ENCODE measurements at places on chromosomes 6 and 20.

- DNase-seq = no peak
Measured at GRCh38 chr20:60116128-60116909, 158.1 kb downstream of the CDH26 start.

DNA sequence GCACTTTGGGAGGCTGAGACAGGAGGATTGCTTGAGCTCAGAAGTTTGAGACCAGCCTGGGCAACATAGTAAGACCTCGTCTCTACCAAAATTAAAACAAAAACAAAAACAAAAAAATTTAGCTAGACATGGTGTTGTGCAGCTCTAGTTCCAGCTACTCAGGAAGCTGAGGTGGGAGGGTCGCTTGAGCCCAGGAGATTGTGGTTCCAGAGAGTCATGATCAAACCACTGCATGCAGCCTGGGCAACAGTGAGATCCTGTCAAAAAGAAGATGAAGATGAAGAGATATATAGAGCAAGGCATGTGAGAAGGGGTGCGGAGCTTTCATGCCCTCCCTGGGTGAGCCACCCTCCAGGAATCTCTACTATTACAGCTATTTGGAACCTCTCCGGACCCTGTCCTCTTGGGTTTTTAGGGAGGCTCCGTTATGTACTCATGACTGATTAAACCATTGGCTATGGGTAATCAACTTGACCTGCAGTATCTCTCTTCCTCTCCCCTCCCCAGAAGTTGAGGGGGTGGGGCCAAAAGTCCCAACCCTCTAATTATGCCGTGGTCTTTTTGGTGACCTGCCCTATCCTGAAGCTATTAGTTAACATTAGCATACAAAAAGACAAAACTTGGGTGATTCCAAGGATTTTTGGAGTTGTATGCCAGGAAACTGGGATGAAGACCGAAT, 9.0 kb downstream of the POLH start:
- no peak for DNase-seq

DNA sequence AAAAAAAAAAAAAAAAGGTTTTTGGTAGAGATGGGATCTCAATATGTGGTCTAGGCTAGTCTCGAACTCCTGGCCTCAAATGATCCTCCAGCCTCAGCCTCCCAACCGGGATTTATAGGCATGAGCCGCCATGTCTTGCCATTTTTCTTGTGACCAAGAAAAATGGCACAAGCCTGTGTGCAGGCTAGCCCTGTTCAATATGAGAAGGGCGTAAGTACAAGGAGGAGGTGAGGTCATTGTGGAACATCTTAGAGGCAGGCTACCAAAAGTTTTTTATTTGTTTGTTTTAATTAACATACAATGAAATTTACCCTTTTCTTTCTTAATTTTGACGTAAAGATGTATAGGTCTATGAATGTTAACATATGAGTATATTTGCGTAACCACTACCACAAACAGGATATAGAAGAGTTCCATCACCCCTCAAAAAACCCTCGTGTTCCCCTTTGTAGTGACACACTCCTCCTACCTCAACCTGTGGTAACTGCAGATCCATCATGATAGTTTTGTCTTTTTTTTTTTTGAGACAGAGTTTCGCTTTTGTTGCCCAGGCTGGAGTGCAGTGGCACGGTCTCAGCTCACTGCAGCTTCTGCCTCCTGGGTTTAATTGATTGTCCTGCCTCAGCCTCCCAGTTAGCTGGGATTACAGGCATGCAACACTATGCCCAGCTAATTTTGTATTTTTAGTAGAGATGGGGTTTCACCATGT, 28.3 kb upstream of the KIF3B start:
- DNase-seq = no peak

DNA sequence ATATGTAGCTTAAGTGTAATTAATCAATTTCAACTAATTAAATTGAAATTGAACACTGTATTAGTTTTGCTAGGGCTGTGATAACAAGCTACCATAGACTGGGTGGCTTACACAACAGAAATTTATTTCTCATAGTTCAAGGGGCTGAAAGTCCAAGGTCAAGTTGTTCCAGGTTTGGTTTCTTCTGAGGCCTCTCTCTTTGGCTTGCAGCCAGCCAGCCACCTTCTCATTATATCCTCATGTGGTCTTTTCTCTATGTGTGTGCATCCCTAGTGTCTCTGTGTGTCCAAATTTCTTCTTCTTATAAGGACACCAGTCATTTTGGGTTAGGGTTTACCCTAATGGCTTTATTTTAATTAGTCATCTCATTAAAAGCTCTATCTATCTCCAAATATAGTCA, 611.7 kb downstream of the UTRN start:
- no peak for DNase-seq

DNA sequence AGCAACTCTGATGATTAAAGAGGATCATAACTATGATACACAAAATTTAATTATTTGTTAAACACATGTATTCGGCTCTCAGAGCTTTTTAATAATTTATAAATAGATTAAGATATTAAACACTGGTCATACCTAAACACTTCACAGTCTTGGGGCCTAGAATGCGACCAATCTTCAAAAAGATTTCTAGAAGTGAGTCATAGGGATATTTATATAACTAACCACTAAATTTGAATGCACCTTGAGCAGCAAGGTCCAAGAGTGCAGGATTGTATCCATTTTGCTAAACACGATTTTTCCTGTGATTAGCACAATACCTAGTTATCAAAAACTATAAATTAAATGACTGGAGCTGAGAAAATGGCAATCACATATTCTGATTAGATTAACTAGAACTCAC, 709.3 kb downstream of the EPHA7 start:
- no peak for DNase-seq

DNA sequence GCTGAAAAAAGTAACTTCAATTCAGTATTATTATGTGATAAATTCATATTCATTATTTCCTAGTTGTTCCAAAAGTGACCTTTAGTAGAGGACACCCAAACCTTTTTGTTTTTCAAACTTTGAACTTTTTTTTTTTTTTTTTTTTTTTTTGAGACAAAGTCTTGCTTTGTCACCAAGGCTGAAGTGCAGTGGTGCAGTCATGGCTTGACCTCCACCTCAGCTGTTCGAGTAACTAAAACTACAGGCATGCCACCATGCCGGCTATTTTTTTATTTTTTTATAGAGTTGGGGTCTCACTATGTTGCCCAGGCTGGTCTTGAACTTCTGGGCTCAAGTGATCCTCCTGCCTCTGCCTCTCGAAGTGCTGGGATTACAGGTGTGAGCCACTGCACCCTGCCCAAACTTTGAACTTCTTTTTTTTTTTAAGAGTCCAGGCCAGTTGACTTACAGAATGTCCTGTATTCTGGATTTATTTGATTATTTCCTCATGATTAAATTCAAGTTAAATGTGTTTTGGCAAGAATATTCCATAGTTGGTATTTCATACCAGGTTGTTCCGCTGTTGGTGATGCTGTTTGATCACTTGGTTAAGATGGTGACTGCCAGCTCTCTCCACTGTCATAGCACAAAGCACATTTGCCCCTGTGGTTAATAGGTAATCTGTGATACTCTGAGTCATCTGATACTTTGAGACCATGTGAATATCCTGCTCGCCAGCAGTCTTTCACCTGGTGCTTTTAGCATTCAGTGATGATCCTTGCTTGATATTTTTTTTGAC, 48.0 kb downstream of the VAPB start:
- DNase-seq = no peak

GRCh38 chr6:145814035-145814500, 527 bp downstream of the FBXO30 start:
- no peak for DNase-seq

DNA sequence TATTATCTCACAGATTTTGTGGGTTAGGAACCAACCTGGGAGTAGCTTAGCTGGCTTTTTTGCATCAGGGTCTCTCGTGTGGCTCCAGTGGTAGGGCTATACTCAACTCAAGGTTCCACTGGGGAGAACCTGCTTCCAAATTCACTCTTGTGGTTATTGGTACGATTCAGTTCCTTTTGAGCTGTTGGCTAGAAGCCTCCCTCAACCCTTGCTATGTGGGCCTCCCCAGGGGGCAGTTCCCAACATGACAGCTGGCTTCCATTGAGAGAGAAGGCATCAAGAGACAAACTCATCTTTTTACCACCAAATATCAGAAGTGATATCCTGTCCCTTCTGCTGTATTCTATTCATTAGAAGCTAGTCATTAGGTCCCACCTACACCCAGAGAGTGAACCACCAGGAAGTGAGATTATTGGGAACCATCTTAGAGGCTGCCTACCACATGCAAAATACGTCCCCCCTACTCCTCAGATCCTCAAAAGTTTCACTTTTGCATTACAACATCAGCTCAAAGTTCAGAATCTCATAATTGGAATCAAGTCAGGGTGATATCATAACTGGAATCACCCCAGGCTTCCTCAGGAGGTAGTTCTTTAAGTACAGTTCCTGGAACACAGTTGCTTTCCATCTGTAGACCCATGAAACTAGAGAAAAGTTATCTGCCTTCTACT, 30.9 kb downstream of the MKKS start:
- no peak for DNase-seq
